ENCODE measurements at places on chromosomes 1 and 21. TPM values are rescaled to one million over a fixed set of nuclear protein-coding genes. Genes with fewer than 3 reads are reported as not detected.

GRCh38 chr1:71427066-71427465, 346.2 kb upstream of the ZRANB2 start:
- H3K36me3 ChIP-seq: no peaks in the 10 kb centered on the region
- no peak overlapping the region for H3K27ac ChIP-seq
- no peaks in the 10 kb centered on the region for H3K4me1 ChIP-seq
- H3K27me3 ChIP-seq: no peaks in the 10 kb centered on the region
- DNase-seq: no peak

GRCh38 chr21:18129526-18129925, 115.1 kb upstream of the CHODL start:
- H3K27ac ChIP-seq: no peak overlapping the region
- no peak overlapping the region for H3K4me3 ChIP-seq
- DNase-seq: no peak
- no peaks in the 10 kb centered on the region for H3K36me3 ChIP-seq
- H3K4me1 ChIP-seq: no peaks in the 10 kb centered on the region

DNA sequence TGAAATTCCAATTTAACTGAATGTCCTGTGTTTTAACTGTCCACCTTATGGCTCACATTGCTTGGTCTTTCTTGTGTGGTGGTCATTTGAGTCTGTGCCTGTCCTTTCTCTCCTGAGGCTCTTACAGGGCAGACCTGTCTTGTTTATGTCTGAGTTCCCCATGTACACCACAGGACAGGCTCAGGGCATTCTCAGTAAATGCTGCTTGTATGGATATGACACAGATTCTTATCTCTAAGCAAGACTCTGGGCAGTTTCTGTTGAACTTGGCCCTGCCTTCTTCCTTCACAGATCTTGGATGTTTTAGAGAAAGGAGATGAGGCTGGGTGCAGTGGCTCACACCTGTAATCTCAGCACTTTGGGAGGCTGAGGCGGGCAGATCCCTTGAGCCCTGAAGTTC, 159.1 kb upstream of the CSF3R start:
- DNase-seq: no peak
- H3K4me1 ChIP-seq: no peaks in the 10 kb centered on the region
- peaks cover 56% of the 10 kb centered on the region for H3K27me3 ChIP-seq
- no peak overlapping the region for H3K27ac ChIP-seq

GRCh38 chr1:47388891-47389238, 27.2 kb upstream of the FOXE3 start:
- H3K27ac ChIP-seq: no peak overlapping the region
- DNase-seq: peak; percentile 81
- H3K36me3 ChIP-seq: 0 out of 3 replicates have a peak, but pooled peaks cover 2% of the 10 kb centered on the region
- H3K4me3 ChIP-seq: no peak overlapping the region

- no peaks in the 10 kb centered on the region for H3K27me3 ChIP-seq
- no peak for DNase-seq
- H3K27ac ChIP-seq: no peak overlapping the region
These were observed 40.0 kb downstream of the SPTA1 start for GRCh38 chr1:158646465-158646864.

DNA sequence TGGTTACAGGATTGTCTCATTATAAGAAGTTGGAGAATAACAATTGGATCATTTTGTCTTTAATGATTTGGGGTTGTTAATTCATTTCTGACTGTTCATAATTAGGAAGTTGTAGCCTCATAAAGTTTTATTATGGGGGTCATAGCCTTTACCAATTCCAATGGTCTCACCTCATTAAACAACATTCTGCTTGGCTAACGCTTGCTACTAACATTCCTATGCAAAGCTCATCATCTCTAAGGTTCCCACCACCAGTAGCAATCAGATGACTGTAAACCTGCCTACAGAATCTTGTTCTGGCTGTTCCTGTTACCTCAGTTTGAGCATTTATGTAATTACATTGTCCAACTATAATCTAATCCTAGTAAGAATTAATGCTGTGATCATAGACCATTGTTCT, 60.2 kb downstream of the ODF2L start:
- H3K27ac ChIP-seq: no peak overlapping the region
- no peak overlapping the region for H3K4me3 ChIP-seq
- DNase-seq: no peak

GRCh38 chr1:67716800-67717199, 31.8 kb downstream of the GADD45A start:
- H3K4me3 ChIP-seq: no peak overlapping the region
- DNase-seq: no peak
- H3K27ac ChIP-seq: no peak overlapping the region
- no peaks in the 10 kb centered on the region for H3K36me3 ChIP-seq

- no peak for DNase-seq
- H3K4me1 ChIP-seq: no peaks in the 10 kb centered on the region
- no peaks in the 10 kb centered on the region for H3K27me3 ChIP-seq
- no peak overlapping the region for H3K4me3 ChIP-seq
These were observed 10.8 kb upstream of the PIGK start for GRCh38 chr1:77230051-77230450.

DNA sequence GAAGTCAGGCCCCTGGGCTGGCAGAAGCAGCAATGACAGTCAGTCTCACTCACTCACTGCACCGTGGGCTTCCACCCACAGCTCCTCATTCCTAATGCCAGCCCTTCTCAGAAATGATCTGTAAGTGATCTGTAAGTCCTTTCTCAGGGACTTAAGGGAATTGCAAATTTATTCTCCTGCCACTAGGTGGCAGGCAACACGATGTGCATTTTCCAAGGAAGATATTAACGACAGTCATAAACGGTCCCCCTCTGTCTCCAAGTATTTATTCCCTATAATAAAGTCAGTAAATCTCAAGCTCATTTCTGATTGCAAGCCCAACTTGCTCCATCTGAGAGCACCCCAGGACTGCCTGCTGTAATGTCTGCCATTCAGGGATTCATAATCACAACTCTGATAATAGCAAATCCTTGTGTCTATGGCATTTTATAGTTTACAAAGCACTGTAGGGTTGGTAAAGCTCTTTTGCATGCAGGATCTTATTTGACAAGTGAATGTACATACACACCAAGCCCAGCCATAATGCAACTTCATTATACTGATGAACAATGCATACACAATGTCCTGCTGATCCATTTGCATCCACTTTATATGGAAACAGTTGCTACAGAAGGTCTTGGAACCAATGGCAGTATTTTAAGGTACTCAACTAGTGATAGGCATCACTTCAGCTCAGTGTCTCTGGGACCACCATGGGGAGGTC, 380.5 kb upstream of the CAMK1G start:
- peak; percentile 46 for DNase-seq
- peaks cover 6% of the 10 kb centered on the region for H3K4me1 ChIP-seq
- H3K36me3 ChIP-seq: no peaks in the 10 kb centered on the region
- H3K4me3 ChIP-seq: no peak overlapping the region
- no peak overlapping the region for H3K27ac ChIP-seq

DNA sequence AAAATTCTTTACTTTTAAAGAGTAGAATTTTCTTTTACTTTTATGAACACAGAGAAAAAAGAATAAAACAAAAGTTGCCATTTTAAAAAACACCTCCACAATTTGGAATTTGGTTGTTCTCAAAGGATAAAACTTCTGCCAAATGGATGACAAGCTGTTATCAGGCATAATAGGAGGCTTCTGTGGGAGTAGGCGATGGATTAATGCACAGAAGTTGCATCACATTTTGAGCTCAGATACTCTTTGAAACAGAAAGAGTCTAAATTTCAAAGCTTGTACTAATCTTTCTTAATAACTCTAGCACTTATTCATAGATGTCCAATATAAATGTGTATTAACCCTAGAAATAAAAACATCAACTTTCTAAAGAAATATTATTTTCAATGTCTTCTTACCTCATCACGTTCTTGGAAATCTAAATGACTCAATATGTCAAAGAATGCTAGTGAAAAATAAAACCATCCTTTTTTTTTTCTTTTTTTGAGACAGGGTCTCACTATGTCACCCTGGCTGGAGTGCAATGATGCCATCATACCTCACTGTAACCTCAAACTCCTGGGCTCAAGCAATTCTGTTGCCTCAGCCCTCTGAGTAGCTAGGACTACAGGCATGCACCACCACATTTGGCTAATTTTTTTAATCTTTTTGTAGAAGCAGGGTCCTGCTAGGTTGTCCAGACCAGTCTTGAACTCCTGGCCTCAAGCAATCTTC, 112.8 kb upstream of the USP25 start:
- no peak overlapping the region for H3K27ac ChIP-seq
- H3K4me3 ChIP-seq: no peak overlapping the region
- H3K27me3 ChIP-seq: no peaks in the 10 kb centered on the region
- no peaks in the 10 kb centered on the region for H3K4me1 ChIP-seq
- H3K36me3 ChIP-seq: no peaks in the 10 kb centered on the region
- DNase-seq: no peak

DNA sequence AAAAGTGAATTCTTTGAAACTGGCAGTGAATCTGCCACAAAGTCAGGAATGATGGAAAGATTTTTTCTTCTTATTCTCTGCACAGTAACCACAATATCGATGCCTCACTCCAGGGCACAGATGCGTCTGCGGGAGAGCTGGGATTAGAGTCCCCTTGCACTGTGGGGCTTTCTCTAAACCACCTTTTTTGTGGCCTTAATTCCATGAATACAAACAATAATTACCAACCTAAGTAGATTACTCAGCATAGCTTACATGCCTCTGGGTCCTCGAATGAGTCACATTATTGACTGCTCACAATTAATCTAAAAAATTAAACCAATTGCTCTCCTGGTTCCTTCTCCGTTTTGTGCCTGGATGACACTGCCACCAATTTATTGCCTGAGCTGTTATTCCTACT, 125.8 kb downstream of the KAZN start:
- no peaks in the 10 kb centered on the region for H3K4me1 ChIP-seq
- H3K36me3 ChIP-seq: no peaks in the 10 kb centered on the region
- peaks cover 57% of the 10 kb centered on the region for H3K27me3 ChIP-seq
- no peak for DNase-seq
- no peak overlapping the region for H3K27ac ChIP-seq

DNA sequence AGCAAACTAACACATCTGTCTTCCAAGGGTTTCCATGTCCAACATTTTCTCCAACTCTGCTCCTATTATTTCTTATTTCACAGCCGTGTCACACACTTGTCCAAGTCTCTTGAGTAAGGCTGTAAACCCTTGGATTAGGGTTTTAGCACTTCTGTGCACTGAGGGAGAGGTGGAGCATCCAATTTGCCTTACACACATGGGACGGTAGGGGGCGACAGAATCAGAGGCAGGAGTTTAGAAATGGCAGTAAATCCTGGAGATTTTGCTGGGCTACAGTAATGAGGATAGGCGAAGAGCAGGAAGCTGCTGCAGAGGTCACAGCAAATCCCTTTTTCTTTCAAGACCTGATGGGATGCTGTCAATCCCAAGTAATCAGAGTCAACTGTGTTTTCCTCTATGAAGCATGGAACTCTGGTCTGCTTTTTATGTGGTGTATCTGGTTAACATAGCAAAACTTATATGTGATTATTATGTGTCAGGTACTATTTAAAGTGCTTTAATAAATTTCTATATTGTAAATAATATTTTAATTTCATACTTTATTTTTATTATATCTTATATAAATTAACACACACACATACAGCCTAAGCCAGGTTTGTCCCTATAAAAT, 15.4 kb upstream of the LCE5A start:
- H3K36me3 ChIP-seq: no peaks in the 10 kb centered on the region
- no peaks in the 10 kb centered on the region for H3K4me1 ChIP-seq
- no peak overlapping the region for H3K4me3 ChIP-seq
- no peak overlapping the region for H3K27ac ChIP-seq

GRCh38 chr1:150235294-150235851, 539 bp downstream of the ANP32E start:
- peak overlapping the region; percentile 95 for H3K4me3 ChIP-seq
- H3K36me3 ChIP-seq: peaks cover 21% of the 10 kb centered on the region
- peak; percentile 62 for DNase-seq

GRCh38 chr1:90402893-90403849, 313.9 kb downstream of the BARHL2 start:
- no peaks in the 10 kb centered on the region for H3K27me3 ChIP-seq
- no peak overlapping the region for H3K27ac ChIP-seq
- no peaks in the 10 kb centered on the region for H3K36me3 ChIP-seq
- no peaks in the 10 kb centered on the region for H3K4me1 ChIP-seq
- no peak for DNase-seq

PODN gene
- not detected for total RNA-seq

C1orf56 gene
- total RNA-seq: 1.1 TPM

AQP10 gene
- 4.9 TPM for total RNA-seq

PRRX1 gene
- not detected for total RNA-seq

OR6F1 gene
- not detected for total RNA-seq
